SK-N-SH (cell line): ENCODE measurements at places on chromosomes 12 and 14.

- no peak for DNase-seq
Observed at GRCh38 chr12:2957816-2958431, 1.3 kb upstream of the TEAD4 start.

DNA sequence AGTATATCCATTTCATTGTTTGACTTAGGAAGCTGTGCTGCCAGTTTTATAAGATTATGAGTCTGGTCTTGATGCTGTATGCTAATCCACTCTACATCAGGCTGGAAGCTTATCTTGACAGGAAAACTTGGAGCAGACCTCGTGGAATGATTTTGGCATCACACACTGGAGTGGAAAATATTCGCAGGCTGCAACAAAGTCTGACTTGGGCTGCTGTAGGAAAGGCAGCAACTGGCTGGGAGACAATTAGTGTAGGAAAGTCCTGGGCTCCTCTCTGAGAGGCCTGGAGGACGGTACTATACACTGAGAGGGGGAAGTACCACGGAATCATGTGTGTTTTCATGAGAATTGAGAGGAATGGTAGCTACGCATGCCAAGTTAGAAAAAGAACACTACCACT lies 383.7 kb downstream of the ETNK1 start:
- no peak for DNase-seq

DNA sequence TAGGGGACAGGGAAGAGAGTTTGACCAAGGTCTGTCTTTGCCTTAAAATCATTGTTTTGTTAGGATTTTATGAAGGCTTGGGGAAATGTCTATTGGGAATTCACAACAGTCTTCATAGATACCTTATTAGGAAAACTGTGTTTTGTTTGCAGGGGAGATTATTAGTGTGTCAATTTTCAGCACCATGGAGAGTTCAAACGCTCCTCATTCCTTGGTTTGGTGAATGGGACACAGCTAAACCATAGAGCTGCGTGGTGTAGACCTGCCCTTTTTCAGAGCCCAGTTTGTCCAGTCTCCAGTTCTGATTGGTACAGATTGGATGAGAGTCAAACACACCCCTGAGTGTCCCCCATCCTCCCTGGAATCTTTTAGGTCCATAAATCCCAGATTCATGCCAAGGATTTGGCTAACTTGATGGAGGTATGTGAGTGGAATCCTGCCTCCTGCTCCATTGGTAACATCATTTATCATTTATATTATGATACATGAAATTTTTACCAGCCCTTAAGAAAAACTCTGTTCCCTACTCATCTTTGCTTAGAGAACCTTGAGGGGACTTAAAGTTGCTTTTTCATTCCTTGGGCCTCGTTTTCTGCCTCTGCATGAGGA lies 12.0 kb downstream of the NGDN start:
- no peak for DNase-seq

DNA sequence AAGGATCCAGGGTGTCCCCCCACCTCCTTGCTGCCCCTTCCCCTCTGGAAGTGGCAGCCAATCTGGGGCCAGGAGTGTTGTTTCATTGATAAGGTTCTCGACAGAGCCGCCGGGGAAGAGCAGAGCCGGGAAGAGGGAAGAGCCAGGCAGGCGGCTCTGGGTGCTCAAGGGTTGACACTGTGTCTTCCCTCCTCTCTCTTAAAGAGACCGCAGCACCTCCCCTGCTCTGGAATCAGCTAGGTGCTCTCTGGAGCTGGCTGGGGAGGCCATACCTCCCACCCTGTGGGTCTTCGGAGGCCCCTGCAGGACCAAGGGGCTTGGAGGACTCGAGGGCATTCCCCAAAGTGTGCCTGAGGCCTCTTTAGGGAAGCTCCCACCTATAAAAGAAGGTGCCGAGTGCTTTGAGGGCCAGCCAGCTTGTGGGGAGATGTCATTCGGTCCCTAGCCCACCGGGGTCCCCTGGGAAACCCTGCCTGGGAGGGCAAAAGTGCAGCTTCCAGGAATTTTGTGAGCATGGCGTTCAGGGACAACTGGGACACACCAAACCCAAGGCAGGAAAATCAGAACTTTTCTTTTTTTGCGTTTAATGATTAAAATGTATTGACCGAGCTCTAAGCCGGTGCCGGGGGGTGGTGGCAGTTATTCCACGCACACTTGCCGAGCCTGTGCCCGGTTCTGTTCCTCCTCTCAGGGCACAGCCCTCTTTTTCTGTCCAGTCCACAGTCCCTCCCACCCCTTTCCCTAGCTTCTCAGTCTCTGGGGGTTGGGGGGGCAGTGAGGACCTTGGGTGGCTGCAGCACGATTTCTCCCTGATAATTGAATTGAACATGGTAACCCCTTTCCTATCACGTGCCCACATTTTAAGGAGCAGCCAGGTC lies 3.0 kb downstream of the SETD1B start:
- peak; percentile 55 for DNase-seq

DNA sequence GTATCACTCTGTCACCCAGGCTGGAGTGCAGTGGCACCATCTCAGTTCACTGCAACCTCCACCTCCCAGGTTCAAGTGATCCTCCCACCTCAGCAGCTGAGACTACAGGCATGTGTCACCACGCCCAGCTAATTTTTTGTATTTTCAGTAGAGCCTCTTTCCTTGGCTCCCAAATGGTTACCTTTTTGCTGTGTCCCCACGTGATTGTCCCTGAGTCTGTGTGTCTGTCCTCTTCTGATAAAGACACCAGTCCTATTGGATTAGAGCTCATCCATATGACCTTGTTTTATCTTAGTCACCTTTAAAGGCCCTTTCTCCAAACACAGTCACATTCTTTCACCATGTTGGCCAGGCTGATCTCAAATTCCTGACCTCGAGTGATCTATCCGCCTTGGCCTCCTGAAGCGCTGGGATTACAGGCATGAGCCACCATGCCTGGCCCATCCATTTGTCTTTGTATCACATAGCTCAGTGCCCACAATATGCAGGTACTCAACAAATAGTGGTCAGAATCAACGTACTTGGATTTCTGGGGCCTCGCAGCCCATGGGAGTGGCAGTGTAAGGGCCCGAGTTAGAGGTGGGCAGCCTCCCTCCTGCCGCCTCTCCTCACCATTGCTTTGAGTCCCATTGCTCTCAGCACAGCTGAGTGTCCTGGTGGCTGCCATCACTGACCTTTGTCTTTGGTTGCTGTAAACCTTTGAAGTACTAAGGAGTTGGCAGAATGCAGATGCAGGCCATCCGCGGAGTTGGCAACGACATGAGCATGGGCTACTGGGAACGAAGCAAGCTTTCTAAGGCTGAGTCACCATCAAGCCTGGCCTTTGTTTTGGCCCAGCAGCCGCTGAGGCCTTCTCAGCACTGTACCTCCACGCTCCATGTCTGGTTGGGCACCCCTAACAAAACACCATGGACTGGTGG lies 9.3 kb downstream of the TPCN1 start:
- no peak for DNase-seq

DNA sequence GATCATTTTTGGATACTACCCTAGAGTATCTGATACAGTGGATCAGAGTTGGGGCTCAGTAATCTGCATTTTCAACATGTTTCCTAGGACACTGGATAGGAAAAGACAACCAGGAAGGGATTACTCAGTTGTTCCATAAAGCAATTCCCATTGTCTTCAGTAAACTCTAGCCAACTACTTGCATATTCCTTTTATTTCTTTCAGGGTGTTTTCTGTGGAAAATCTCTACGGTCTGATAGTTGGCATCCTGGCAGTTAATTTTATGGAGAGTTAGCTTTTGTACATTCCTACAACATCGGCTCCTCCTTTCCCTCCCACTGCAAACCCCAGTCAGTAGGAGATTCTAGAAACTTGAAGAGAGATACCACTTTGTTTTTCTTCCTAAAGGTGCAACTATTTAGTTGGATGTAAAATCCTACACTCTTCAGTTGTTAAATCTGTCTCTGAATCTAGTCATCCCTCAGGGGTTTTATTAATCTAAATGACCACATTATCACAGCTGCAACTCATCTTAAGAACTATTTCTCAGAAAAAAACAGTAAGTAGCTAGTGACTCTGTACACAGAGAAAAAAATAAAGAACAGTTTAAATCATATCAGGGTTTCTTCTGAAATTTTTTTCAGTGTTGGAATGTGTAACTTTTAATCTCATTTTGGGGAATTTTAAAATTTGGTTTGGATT lies 103.9 kb downstream of the PDE3A start:
- no peak for DNase-seq

DNA sequence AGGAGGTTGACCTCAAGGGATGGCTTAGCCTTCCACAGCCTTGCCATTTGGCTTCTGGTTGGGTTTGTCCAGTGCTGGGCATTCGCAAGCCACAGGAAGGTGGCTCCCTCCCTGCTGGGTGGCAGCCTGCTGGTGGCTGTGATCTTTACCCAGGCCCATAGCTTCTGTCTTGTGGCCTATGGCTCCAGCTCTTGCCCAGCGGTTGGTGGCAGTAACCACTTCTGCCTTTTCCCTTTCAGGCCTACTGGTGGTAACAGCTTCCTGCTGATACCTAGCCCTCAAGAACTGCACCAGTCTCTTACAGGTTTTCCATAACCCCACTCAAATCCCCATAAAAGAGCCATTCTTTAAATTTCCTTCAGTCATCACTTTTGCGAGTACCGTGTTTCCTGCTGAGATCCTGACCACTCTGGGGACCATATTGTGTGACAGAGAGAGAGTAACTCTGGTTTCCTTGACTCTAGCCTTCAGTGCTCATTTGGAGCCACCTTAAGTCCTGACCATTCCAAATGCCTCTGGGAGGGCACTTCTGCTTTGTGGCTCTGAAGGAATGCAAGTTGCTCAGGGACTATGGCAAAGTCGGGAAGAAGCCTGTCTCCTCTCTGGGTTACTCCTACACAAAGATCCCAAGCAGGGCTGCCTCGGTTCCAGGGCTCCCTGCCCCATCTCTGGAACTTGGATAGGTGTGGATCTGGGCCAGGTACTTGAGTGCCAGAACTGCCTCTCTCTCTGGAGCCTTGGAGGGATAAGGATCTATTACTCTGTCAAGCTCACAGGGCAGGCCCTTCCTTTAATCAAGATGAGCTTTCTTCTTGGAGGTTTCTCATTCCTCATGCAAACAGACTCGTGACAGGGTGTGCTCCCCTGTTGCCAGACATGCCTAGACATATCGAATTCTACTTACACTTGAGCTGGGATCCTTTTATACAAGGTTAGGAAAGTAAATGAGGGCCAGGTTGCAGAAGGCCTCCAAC lies 2.9 kb upstream of the NYNRIN start:
- DNase-seq = no peak

DNA sequence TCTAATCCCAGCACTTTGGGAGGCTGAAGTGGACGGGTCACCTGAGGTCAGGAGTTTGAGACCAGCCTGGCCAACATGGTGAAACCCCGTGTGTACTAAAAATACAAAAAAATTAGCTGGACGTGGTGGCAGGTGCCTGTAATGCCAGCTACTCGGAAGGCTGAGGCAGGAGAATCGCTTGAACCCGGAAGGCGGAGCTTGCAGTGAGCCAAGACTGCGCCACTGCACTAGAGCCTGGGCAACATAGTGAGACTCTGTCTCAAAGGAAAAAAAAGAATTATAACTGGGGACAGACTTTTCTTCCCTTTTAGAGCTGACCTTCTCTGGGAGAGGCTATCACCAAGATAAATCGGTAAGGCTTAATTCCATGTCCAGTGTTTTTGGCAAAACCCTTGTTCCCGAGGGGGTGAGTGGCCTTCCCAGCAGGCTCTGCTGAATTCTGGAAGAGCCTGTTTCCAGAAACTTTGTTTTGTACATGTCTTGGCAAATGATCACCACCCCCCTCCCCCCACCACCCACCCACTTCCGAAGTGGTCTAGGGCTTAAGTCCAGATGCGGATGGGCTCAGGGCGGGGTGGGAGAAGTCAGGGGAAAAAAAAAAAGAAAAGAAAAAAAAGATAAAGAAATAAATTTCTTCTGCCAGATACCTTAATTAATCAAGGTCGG lies 32.3 kb upstream of the DEGS2 start:
- DNase-seq = no peak

- DNase-seq = no peak
Observed at GRCh38 chr12:6069437-6070093, 54.9 kb downstream of the VWF start.

DNA sequence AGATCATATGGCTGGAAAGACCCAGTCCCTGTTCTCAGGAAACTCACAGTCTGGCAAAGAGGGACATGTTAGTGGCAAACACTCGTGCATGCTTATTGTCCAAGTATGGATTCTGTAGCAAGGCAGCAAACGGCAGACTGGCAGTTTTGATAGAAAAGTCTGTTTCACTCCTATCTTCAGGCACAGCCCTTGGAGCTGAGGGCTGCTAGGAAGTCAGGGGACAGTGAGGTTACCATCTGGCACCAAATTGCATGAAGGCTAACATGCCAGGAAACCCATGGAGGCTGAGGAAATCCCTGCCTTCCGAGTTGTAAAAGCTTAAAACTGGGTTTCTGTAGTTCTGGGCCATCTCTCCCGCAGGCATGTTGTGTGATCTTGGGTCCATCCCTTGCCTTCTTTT lies 32.9 kb downstream of the CALM1 start:
- DNase-seq = no peak

DNA sequence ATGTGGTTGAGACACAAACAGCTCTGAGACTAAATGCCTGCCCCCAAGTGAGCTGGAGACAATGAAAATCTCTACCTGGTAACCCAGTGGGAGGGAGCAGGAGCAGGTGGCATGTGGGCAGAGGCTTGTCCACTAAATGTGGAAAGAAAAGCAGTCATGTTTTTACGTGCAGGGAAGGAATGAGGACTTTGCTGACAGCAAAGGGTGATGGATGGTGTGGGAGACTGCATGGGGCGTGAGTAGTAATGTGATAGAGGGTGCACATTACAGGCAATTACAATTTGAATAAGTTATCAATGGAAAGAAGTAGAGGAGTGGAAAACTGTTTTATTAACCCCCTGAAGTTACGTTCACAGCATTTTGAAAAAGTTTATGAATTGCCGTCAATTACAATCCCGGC lies 176.6 kb downstream of the NRXN3 start:
- no peak for DNase-seq

GRCh38 chr14:50792634-50793068 lies 38.3 kb downstream of the NIN start:
- no peak for DNase-seq

DNA sequence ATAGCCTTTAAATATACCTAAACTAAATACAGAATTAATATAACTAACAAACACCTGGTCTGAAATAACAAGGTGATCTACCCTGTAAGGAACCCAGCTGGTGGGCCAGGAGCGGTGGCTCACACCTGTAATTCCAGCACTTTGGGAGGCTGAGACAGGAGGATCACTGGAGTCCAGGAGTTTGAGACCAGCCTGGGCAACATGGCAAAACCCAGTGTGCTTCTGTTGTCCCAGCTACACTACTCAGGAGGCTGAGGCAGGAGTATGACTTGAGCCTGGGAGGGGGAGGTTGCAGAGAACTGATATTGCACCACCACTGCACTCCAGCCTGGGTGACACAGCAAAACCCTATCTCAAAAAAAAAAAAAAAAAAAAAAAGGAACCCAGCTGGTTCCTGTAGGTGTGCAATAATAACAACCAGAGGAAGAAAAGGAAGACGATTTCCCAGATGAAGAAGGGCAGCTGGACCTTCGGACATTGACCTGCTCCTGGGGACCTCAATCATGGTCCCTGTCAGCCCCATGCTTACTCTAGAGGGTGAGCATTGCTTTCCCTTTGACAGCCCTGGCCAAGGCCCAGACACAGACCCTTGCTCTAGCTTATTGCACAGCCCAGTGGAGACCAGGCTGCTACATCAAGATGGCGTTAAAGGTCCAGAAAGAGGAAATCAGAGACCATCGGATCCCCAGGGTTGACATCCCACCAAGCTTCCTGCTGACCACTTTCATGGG lies 5.4 kb downstream of the FOS start:
- no peak for DNase-seq

- DNase-seq = no peak
Observed at GRCh38 chr12:42617622-42618021, 28.1 kb upstream of the PRICKLE1 start.

GRCh38 chr14:57970175-57970574 lies 104.3 kb upstream of the SLC35F4 start:
- DNase-seq = no peak
